ENCODE measurements at places on chromosomes 2 and 18.

GRCh38 chr2:240024766-240025165 is 376 bp downstream of the NDUFA10 start:
- DNase-seq = no peak

DNA sequence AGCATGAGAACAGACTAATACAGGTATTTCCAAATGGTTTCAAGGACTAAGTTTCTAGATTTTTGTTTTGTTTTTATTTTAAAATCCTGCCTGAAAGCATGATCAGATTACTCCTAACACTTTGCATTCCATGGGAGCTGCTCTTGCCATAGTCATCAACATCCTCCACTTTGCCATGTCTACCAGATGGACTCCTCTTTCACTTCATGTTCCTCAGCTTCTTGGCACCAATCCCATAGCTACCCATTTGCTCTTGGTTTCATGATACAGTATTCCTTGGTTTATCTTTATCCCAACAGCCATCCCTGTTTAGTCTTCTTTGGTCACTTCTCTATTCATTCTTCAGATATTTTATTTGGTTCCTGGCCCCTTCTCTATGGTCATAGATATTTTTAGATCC is 154.2 kb upstream of the CCDC195 start:
- no peak for DNase-seq

DNA sequence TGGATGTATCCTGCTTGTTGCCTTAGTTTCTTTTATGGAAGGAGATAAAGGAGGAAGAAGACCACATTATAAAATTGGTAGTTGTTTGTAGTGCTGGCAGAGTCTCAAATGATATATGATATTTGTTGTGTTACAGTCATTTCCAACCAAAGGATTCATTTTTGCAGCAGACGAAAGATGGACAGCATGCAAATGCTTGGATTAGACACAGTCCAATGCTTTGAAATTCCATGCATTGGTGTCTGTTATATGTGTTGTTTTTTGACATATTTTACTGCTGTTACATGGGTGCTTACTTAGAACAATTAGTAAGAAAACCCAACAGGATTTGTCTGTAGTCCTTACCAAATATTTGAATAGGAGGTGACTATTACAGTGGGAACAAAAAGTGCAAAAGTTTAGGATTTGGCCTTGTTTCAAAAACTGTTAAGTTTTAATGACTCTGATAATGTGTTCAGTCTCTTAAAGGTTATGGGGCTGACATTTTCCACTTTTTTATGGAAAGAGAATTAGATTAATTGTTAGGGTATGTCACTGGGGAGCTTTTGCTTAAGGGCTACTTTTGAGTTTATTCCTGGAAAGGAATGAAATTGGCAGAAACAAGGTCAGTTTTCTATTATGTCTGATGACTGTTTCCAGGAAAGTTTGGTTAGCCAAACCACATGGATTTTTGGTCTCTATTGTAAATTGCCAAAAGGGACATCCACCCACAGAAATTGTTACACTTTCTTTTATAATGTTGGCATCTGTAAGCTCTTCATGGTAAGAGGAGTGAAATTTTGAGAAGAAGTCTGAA is 229.4 kb upstream of the MMADHC start:
- no peak for DNase-seq

DNA sequence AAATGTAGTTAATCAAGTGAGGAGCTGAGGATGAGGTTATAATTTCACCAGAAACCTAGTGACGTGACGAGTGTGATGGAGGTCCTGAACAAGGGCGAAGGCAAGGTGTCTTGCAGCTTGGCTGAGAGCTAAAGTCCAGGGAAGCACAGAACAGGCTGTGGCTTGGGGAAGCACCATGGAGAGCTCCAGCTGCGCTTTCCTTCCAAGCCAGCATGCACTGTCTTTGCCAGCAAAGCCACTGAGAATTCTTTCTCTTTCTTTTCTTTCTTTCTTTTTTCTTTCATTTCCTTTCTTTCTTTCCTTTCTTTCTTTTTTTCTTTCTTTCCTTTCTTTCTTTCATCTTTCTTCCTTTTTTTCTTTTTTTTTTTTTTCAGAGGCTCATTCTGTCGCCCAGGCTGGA is 239.3 kb downstream of the FBXO15 start:
- no peak for DNase-seq

DNA sequence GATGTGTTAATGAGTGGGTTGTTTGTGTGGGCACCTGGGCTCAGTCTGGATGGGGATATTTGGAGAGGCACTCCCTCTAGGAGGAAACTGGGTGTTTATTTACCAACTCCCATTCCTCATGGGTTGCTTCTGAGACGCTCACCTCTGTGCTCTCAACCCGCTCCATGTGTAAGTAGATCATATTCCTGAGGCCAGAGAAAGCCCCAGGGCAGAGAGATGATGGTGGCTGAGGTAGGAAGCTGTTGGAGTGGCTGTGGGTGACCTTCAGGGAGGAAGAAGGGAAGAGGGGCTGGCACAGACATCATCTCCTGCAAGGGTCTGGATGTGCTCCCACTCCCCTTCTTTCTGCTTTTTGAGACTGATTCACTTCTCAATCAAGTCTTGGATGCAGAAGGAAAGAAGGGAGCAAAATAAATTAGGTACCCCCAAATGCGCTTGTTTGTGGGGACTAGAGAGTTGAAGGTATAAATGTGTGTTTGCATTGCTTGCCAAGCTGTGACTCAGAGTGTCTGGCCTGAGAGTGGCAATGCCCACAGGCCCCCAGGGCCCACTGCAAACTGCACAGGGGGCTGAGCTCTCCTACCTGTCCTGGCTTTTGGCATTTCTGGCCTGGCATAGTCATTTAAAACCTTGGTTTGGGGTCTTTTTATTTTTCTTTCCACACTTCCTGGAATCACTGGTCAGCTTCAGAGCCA is 57.2 kb upstream of the TNP1 start:
- DNase-seq = no peak

DNA sequence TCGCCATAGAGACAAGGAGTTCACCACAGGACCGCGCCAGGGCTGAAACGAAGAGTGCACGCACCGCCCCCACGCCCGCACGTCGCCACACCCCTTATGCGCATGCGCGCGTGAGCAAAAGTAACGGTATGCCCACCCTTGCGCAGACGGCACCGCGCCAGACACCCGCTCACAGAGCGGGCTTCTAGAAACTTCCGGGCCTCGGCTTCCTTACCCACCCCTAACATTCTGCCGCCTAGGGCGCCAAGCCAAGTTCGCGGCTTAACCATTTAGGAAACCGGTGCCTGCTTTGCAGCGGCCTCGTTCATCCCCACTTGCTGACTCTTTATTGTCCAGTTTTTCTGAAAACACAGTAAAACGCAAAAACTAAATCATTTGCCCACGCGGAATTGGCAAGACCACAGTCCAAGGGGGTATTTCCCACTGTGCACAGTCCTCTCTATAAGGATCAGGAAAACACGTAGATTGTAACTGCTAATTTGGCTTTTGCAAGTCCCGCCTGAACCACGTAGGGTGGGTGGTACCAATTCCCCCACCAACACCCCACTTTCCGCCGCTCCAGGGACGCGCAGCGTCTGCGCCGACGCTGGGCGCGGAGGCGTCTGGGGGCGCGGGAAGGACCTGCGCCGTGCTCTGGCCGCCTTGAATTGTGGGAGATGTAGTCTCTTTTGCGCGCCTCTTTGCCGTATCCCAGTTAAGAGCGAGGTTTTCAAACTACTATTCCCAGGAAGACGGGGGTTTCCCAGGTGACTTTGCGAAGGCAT is at the start of the genes FBXO15 and TIMM21:
FBXO15 (minus strand) TSS at position 56 of the 764 bp plus-strand sequence; CDS start at position 7, 49 bp downstream.
TIMM21 (plus strand) TSS at position 745 of the 764 bp plus-strand sequence. CDS start 286 bp downstream, outside the sequence.
- peak; percentile 99 for DNase-seq

- DNase-seq = no peak
These were observed 1.3 kb downstream of the CIAO1 start for GRCh38 chr2:96267159-96267971.

GRCh38 chr2:95700519-95700918 is 108.7 kb downstream of the TRIM43 start:
- no peak for DNase-seq

- no peak for DNase-seq
These were observed 26.5 kb upstream of the CREB1 start for GRCh38 chr2:207503234-207503633.

- DNase-seq = no peak
These were observed 34.1 kb downstream of the BCL11A start for GRCh38 chr2:60519231-60519863.

GRCh38 chr2:165268754-165269153 is 29.5 kb downstream of the SCN2A start:
- no peak for DNase-seq

DNA sequence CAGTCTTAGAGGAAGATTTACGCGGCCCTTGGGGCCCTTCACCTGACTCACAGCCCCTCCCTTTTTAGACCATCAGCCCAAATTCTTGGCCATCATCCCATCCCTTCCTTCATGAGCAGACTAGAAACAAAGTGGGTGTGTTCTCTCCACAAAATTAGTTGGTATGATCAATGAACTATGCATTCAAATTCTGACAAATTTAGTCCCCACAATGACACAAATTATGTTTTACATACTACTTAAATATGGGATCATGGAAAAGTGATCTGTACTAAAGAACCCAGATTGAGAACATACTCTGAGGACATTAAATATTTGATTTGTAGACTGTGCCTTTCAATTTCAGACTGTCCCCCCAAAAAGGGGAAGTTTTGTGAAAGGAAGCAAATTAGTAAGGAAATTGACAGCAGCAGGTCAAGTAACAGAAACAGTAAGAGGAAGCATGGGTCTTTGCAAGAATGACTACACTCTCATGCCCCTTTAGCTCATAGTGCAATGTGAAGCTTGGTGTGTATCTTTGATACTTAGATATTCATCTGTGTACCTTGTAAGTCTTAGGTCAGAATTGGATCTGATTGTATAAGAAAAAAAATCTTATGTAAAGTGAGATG is 2.2 kb upstream of the MAPRE2 start:
- DNase-seq = no peak

DNA sequence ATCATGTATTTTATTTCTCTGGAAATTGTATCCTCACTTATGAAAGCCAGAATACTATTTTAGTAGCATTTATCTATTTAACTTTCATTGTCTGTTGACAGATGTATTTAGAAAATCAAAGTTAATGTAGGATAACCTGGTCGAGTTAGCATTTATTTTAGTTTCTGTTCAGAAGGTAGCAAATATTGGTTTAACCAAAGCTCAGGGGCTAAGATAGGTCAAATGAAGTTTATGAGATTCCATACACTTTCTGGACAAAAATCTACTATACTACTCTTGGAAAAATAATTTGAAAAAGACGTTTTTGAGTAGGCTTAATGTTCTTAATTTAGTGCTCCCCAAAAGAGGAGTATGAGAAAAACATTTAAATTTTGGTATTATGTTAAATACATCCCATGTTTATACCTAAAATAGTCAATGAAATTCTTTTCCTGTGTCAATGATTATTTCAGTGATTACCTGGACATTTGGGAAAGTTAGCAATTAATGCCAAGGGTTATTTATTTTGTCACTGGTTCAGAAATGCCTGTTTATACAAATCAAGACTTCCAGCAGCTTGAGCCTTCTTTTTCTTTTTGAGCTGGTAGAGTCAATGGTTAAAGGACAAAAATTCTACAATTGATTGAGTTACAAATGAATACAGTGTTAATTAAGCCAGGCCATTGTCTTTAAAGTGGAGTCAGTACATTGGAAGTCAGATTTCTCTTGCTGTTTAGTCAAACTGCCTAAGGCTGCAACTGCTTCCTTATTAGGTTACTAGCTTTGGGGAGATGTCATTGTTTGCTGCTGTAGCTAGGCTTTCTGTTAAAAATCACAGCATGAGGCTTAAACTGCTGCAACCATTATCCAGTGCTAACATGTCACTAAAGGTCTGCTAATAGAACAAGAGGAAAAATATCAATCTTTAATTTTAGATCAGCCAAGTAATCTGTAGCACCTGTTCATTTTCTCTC is 182.3 kb downstream of the CAMKMT start:
- DNase-seq = peak; percentile 79

DNA sequence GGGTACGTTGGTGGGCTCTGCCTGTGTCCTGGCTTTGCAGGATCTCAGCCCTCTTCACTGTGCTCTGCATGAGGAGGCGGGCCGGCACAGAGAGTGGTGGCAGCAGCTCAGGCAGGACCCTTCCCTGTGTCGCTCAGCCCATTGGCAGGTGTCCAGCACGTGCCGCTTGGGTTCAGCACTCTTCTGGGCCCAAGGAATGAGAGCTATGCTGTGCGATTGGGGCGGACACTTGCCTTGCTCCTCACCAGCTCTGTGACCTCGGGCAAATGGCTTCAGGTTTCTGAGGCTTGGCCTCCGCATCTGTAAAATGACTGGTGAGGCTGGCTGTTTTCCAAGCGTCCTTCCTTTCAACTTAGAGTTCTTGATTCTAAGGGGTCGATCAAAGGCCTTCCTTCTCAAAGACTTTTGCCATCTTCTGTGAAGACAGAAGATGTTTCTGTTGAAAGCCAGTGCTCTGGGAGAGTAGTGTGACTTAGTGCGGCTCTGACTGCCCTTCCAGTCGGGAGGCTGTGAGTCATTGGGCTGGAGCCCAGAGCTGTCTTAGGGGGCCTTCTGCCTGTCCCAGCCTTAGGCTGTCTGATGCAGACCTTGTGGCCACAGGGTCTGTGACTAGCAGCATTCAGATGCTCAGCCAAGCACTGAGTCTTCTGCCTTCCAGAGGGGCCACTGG is 35.6 kb downstream of the GLI2 start:
- no peak for DNase-seq

DNA sequence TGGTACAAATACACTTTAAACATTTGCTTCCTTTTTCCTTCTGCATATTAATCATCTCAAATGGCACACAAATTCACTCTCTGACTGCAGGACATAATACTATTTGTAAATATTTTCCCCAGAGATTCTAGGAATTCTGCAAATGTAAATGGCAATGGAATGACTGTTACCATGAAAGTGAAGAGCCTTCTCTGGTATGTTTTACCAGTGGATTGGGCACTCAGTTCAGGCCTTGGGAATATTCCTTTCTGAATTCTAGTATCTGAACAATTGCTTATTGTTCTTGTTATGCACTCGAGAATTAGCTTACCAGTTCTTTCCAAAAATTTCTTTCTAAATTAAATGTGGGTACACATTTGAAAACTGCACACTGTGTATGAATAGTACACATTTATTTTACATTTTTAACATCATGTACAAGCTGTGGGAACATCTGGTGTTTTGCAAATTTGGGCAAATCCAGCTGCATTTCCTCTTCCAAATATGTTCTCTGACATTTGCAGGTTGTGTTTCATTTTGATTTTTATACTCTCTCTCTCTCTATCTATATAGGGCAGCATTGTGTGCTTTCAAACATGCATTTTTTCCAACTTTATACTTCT is 289.1 kb downstream of the NBAS start:
- DNase-seq = no peak

DNA sequence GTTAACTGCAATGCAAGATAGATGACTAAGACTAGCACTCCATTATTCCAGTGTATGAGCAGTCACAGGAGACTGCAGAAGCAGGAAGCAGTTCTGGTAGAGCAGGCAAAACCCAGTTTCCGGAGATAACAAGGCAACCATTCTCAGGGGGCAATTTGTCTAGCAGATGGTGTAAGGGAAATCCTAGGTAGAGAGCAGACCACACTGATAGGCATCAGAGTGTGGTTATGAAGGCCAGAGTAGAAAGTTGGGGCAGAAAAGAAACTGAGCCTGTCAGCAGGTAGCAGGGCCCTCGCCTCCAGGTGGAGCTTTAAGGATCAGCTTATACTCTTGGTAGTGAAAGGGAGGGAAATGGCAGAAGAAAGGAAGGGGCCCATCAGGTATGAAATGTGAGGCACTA is 164.4 kb downstream of the PDE11A start:
- no peak for DNase-seq

- no peak for DNase-seq
These were observed 5.3 kb downstream of the NIFK start for GRCh38 chr2:121731366-121731765.

- no peak for DNase-seq
These were observed 137.6 kb downstream of the CERS6 start for GRCh38 chr2:168593713-168594112.

GRCh38 chr2:139478165-139478914 is 698.1 kb upstream of the NXPH2 start:
- DNase-seq = peak; percentile 61
